CD8-positive, alpha-beta memory T cell (primary cell): ENCODE measurements at places on chromosomes 4 and X.

DNA sequence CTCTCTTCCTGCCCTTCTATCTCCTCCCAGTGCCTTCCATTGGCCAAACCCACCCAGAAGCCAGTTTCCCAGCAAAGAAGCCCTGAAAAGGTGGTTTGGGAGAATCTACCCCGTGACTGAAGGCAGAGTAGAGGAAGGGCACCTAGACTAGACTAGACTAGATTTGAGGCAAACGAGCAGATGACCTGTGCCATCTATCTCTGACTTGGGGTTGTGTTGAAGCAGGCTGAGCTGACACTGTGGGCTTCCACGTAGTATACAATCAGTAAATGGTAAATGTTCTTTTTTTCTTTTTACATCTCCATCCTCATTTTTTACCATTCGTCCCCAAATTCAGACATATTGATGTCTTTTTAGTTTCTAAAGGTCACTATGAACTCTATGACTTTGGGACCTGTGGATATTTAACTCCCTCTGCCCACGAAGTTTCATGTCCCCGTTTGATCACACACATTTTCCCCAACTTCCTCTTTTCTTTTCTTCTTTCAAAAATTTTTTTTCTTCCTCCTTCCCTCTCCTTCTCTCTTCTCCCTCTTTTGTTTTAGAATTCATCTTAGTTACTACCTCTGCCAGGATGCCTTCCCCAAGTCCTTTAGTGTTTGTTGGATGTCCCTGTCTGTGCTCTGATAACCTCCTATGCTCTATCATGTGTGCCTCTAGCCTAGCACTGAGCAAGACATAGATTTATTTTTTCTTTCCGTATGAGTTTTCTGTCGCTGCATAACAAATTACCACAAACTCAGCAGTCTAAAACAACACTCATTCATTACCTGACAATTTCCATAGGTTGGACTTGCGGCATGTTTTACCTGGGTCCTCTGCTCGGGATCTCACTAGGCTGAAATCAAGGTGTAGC lies 6.2 kb upstream of the AFF1 start:
- H3K27me3 ChIP-seq: no peaks in the 10 kb centered on the region
- H3K4me3 ChIP-seq: no peak overlapping the region
- no peaks in the 10 kb centered on the region for H3K36me3 ChIP-seq
- H3K27ac ChIP-seq: no peak overlapping the region
- no peak for DNase-seq

- H3K4me3 ChIP-seq: no peak overlapping the region
- no peak for DNase-seq
- H3K4me1 ChIP-seq: no peaks in the 10 kb centered on the region
Observed at GRCh38 chr4:41590591-41590990, 52.6 kb downstream of the LIMCH1 start.

- no peak overlapping the region for H3K27ac ChIP-seq
- no peaks in the 10 kb centered on the region for H3K27me3 ChIP-seq
- DNase-seq: no peak
Observed at GRCh38 chr4:3335385-3335784, 42.6 kb downstream of the RGS12 start.

GRCh38 chrX:136497556-136498052 lies at the start of gene HTATSF1:
HTATSF1 (plus strand) TSS chrX:136497592; CDS start chrX:136497685, 93 bp downstream.
- H3K4me3 ChIP-seq: peak within 1 kb of the TSS; percentile 92
- no peaks in the 10 kb centered on the region for H3K36me3 ChIP-seq
- H3K27me3 ChIP-seq: no peaks in the 10 kb centered on the region

DNA sequence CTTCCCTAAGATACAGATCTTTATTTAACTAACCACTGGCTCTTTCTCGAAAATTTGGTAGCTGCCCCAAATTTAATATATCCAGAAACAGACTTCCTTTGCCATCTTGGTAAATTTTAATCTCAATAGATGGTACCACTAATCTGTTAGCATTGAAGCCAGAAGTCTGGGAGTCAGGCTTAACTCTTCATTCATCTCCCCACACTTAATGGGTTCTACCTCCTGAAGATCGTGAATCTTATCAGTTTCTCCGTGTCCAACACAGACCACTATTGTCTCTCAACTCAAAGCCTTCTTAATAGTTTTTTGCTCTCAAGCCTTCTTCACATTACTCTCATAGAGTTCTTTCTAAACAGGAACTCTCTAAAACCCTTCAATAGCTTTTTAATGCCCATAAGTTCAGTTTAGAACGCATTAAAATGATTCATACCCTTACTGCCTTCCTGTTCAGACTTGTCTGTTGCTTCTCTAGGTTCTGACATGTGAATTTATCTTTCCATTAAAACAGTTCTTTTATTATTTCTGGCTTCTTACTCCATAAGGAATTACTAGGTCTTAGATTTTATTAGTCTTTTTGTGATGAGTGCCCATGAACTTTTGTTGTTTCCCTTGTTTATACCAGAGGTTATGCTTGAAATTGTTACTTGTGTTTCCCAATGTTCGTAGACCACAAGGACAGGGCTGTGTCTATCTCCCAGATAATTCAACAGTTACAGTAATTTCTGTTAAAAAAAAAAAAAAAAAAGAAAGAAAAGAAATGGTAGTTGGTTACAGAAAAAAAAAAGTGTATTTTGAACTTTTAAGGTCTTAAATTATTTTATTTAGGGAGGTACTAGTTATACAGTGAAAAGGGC lies 54.7 kb downstream of the SMARCAD1 start:
- no peaks in the 10 kb centered on the region for H3K36me3 ChIP-seq
- H3K4me3 ChIP-seq: no peak overlapping the region
- no peaks in the 10 kb centered on the region for H3K4me1 ChIP-seq

GRCh38 chr4:86484241-86484640 lies 109.9 kb upstream of the PTPN13 start:
- H3K4me1 ChIP-seq: no peaks in the 10 kb centered on the region
- no peak overlapping the region for H3K27ac ChIP-seq
- DNase-seq: no peak
- no peak overlapping the region for H3K4me3 ChIP-seq
- H3K36me3 ChIP-seq: no peaks in the 10 kb centered on the region

DNA sequence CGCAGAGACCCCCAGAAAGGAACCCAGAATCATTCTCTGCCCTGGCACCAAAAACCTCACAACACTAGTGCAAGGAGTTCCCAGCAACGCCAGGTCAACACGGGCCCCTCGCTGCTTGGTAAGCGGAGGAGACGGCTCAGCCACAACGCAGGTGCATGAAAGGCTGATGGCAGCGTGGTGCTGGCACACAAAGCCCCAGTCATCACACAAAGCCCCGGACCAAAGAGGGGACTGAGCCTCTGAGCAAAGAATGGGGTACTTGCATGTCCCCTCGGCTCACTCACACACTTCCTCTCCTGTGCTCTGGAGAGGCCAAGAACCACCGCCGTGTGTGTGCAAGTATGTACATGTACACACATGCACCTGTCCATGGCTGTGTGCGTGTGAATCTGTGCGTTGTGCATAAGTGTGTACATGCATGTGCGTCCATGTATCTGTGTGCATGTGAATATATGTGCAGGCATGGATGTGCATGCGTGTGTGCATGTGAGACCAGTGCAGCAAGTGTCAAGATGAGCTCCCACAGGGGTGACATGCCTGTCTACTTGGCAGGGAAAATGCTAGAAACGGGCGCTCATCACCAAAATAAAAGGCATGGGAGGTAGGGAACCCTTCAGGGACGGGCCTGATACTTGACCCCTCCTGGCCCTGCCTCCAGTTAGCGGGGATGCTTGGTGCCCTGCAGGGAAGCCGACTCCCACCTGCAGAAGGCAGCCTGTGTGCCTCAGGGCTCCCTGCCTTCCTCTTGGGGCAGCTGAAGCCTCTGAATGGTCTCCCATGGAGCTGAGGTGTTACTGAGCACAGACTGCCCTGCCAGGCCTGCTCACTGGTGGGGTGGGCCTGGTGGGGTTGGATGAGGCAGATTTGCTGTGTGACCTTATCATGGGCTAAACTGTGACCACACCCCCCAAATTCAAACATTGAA lies 60.4 kb downstream of the ZFYVE28 start:
- H3K27me3 ChIP-seq: no peaks in the 10 kb centered on the region
- no peak for DNase-seq
- no peak overlapping the region for H3K4me3 ChIP-seq
- H3K4me1 ChIP-seq: peaks cover 2% of the 10 kb centered on the region

GRCh38 chr4:116913451-116913850 lies 171.9 kb downstream of the TRAM1L1 start:
- H3K4me3 ChIP-seq: no peak overlapping the region
- no peaks in the 10 kb centered on the region for H3K4me1 ChIP-seq
- DNase-seq: no peak
- H3K36me3 ChIP-seq: no peaks in the 10 kb centered on the region
- no peak overlapping the region for H3K27ac ChIP-seq

DNA sequence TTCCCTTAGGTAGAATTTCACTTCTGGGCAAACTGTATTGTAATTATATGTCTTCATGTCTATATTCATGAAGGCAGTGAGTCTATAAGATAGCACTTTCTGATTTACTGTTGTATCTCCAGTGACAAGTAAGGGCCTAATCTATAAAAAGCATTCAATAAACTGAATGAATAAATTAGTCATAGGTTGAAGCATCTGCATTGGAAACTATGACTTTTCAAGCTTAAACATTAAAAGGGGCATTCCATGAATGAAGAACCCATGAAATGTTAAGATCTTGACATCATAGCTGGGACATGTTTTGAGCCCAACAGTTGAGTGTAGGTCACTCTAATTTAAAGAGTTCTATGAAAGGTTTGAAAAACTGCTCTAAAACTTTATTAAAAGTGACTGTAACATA lies 159.3 kb upstream of the LCORL start:
- no peaks in the 10 kb centered on the region for H3K27me3 ChIP-seq
- H3K4me1 ChIP-seq: no peaks in the 10 kb centered on the region
- no peak for DNase-seq
- H3K4me3 ChIP-seq: no peak overlapping the region

DNA sequence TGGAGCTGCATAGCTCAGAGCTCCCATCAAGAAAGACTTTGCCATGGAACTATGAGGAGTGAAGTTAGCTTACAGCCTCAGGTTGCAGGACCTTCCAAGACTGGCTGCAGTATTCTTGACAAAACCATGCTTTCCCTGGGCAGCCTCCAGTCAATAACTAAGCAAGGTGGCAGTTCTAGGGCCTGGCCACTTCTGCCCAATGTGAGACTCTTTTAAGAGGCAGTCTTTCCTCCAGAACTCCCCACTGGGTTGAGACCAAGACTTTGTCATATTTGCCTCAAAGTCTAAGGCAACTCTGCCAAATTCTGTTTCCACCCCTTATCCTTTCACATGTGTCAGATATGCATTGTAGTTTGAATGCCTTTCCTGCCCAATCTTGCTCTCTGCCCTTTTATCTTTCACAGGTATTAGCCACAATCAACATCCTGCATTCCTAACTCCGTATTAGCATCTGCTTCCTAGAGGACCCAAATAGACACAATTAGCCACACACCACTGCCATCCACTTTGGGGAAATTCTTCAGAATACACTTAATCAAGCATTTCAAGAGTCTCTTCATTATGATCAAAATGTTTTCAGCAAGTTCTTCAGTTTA lies 17.7 kb upstream of the SLC25A43 start:
- no peaks in the 10 kb centered on the region for H3K27me3 ChIP-seq
- H3K4me3 ChIP-seq: no peak overlapping the region
- no peak overlapping the region for H3K27ac ChIP-seq
- no peaks in the 10 kb centered on the region for H3K4me1 ChIP-seq
- H3K36me3 ChIP-seq: no peaks in the 10 kb centered on the region
- no peak for DNase-seq

DNA sequence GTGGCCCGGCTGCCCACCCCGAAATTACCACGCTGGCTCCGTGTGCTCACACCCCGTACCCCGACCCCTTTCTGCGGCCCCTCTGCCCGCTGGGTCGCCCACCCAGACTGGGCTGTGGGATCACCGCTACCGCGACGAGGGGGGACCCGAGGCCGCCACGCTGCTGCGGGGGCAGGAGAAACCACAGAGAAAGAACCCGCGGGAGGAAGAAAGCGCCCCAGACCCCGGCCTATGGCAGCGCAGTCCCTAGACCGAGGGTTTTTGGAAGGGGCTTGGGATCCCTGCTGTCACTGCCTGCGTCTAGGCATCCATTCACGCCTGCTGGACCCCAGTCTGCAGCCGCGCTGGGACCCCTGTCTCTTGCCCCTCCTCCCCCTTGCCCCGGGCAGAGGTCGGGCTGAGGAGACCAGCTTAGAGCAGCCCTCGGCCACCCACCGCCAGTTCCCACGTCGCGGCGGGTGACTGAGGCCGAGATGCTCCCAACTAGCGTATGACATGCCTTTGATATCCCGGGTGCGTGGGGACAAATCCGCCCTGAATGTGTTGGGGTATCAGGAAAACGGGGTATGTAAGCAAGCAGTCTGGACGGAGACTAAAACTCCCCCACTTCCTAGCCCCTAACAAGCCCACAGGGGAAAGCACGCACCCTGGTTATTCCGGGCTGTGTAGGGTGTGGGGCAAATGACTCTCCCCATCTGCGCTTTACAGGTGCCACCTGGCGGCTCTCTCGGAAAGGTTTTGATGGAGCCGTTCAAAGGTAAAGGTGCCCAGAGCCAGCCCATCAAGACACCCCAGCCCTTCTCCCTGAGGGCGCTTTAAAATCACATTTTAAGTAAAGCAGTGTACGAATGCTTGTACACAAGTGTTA lies 862 bp upstream of the INPP4B start:
- H3K27ac ChIP-seq: no peak overlapping the region
- peaks cover 5% of the 10 kb centered on the region for H3K27me3 ChIP-seq
- H3K36me3 ChIP-seq: no peaks in the 10 kb centered on the region

DNA sequence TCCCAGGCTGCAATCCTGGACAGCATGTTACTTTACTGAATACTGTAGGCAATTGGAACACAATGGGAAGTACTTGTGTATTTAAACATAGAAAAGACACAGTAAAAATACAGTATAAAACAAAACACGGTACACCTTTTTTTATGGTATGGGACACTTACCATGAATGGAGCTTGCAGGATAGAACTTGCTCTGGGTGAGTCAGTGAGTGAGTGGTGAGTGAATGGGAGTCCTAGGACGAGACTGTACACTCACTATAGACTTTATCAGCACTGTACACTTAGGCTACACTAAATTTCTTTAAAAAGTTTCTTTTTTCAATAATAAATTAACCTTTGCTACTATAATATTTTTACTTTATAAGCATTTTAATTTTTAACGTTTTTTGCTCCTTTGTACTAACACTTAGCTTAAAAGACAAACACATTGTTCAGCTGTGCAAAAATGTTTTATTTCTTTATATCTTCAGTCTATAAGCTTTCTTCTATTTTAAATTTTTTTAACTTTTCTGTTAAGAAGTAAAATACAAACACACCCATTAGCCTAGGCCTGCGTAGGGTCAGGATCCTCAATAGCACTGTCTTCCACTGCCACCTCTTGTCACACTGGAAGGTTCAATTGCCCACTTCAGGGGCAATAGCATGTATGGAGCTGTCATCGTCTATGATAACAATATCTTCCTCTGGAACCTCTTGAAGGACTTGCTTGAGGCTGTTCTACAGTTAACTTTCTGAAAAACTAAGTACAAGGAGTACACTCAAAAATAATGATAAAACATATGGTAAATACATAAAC lies 293.5 kb upstream of the FSTL5 start:
- DNase-seq: no peak
- H3K4me1 ChIP-seq: no peaks in the 10 kb centered on the region
- H3K36me3 ChIP-seq: no peaks in the 10 kb centered on the region

DNA sequence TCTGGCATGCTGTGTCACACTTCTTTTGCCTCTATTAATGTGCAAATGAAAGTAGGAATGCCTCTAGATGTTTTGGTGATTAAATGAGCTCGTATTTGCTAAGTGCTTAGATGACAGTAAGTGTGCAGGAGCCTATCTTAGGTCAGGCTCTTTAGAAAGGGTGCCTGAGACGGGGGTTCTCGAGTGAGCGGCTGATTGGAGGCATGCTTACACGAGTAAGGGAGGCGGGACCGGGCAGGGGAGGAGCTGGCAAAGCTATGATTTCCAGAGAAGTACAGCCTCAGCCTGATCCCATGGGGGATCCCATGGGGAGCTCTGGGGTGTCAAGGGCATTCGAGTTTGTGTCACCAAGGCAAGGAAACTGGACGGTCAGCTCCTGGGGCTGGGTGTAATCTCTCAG lies 44.8 kb downstream of the CLDN34 start:
- H3K4me1 ChIP-seq: peaks cover 8% of the 10 kb centered on the region
- H3K27ac ChIP-seq: no peak overlapping the region
- no peaks in the 10 kb centered on the region for H3K27me3 ChIP-seq
- no peak for DNase-seq
- no peaks in the 10 kb centered on the region for H3K36me3 ChIP-seq
